Naive thymus-derived CD4-positive, alpha-beta T cell (primary cell): ENCODE measurements at places on chromosomes 2 and 18. TPM values are rescaled to one million over a fixed set of nuclear protein-coding genes. Genes with fewer than 3 reads are reported as not detected.
A peak's percentile ranks its signal among the peaks of the same experiment; 100 is the strongest.

- H3K4me3 ChIP-seq, result no peak overlapping the region
- no peak overlapping the region for H3K27ac ChIP-seq
- no peaks in the 10 kb centered on the region for H3K36me3 ChIP-seq
- H3K4me1 ChIP-seq, result no peaks in the 10 kb centered on the region
- H3K27me3 ChIP-seq, result no peaks in the 10 kb centered on the region
These were observed 659.3 kb upstream of the FANCL start for GRCh38 chr2:58900246-58901027.

DNA sequence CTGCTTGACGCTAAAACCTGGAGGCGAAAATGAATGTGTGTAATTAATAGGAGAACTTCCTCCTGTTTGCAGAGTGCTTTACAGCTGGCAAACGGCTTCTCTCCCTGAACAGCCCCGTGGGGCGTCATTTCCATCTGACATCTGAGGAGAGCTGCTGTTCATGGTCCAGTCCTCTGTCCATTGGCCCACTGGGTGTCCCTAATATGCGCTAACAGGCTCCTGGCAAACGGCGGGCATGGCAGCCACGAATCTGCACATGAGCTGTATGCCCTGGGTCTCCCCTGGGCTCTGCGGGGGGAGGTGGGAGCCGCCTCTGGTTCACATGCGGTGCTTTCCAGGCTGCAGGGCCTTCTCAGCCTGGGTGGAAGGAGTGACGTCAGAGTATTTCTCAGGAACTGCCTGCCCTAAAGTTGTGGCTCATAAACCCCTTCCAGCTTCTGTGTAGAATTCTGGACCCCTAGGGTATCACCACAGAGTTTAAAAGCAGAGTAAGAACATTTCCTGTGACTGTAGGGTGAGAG is 73.2 kb downstream of the LRRFIP1 start:
- no peaks in the 10 kb centered on the region for H3K36me3 ChIP-seq
- H3K27ac ChIP-seq, result peak overlapping the region; percentile 76
- no peaks in the 10 kb centered on the region for H3K27me3 ChIP-seq
- H3K4me3 ChIP-seq, result peak overlapping the region; percentile 23
- H3K4me1 ChIP-seq, result peaks cover 92% of the 10 kb centered on the region

- H3K36me3 ChIP-seq, result no peaks in the 10 kb centered on the region
- no peaks in the 10 kb centered on the region for H3K27me3 ChIP-seq
- H3K4me1 ChIP-seq, result no peaks in the 10 kb centered on the region
These were observed 66.4 kb upstream of the CHMP1B start for GRCh38 chr18:11784674-11785304.

DNA sequence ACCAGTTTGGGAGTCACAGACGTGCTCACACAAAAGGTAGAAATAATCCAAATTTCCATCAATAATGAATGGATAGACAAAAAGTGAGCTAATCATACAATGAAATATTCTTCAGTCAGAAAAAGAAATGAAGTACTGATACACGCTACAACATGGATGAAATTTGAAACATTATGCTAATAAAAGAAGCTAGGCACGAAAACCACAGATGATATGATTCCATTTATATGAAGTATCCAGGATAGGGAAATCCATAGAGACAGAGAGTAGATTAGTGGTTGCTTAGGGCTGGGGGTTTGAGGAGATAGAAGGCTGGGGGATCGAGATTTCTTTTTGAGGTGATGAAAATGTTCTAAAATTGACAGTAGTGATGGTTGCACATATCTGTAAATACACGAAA is 43.0 kb upstream of the ATP6V1B1 start:
- no peaks in the 10 kb centered on the region for H3K36me3 ChIP-seq
- H3K27ac ChIP-seq, result no peak overlapping the region
- DNase-seq, result no peak
- peaks cover 16% of the 10 kb centered on the region for H3K27me3 ChIP-seq

- no peaks in the 10 kb centered on the region for H3K4me1 ChIP-seq
- no peak overlapping the region for H3K27ac ChIP-seq
- DNase-seq, result no peak
- H3K36me3 ChIP-seq, result no peaks in the 10 kb centered on the region
- no peaks in the 10 kb centered on the region for H3K27me3 ChIP-seq
These were observed 34.2 kb upstream of the DAPL1 start for GRCh38 chr2:158760887-158761286.

DNA sequence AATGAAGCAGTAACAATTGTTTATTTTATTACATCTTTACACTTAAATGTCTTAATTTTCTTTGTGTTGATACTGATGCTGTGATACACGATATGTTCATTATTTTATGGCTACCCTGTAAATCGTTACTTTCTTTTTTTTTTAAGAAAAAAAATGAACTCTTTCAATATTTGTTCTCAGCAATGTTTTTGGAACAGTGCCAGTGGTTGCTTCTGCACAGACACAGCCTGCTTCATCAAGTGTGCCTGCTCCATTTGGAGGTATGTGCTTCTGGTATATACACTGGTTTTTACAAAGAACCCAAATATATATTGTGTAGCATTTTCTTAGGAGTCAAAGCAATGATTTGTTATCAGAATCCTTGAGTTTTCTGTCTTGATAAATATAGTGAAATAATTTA is 62.2 kb upstream of the SCYGR2 start:
- no peak overlapping the region for H3K27ac ChIP-seq
- H3K27me3 ChIP-seq, result no peaks in the 10 kb centered on the region
- H3K36me3 ChIP-seq, result peaks cover 6% of the 10 kb centered on the region
- no peaks in the 10 kb centered on the region for H3K4me1 ChIP-seq
- no peak overlapping the region for H3K4me3 ChIP-seq

DNA sequence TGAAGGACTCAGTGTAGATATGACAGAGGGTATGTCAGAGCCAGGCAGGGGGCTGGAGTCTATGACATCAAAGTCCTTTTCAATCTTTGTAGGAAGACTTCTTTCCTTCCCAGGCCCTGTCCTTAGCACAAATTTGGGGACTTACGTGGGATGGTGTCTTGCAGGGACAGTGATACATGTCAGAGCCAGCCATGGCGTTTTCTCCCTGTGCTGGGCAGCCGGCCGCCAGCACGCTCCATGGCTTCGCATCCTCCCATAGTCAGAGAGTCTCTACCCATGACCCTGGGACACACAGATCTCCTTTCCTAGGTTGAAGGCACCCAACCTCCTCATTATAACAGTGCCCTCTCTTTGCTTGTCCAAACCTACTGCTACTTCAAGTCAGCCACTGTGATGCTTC is 156.9 kb upstream of the MYCN start:
- H3K4me3 ChIP-seq, result no peak overlapping the region
- H3K27me3 ChIP-seq, result no peaks in the 10 kb centered on the region
- H3K36me3 ChIP-seq, result no peaks in the 10 kb centered on the region
- no peaks in the 10 kb centered on the region for H3K4me1 ChIP-seq

GRCh38 chr18:57466745-57467409 is 31.7 kb downstream of the ONECUT2 start:
- H3K4me3 ChIP-seq, result no peak overlapping the region
- H3K4me1 ChIP-seq, result no peaks in the 10 kb centered on the region
- no peaks in the 10 kb centered on the region for H3K27me3 ChIP-seq
- no peak for DNase-seq
- no peaks in the 10 kb centered on the region for H3K36me3 ChIP-seq

The CHRND gene
- total RNA-seq, result not detected

The CCDC141 gene
- total RNA-seq, result 10.8 and 11.6 TPM in 2 replicates

The CYRIA gene
- 0.75 and 1.0 TPM in 2 replicates for total RNA-seq

The PDCD1 gene
- not detected for total RNA-seq
